Activated CD8-positive, alpha-beta memory T cell treated with anti-CD3 and anti-CD28 coated beads for 1 hour (primary cell): ENCODE measurements at places on chromosomes 7 and 10.

GRCh38 chr7:110841840-110842545 lies 248.9 kb upstream of the LRRN3 start:
- DNase-seq = no peak

DNA sequence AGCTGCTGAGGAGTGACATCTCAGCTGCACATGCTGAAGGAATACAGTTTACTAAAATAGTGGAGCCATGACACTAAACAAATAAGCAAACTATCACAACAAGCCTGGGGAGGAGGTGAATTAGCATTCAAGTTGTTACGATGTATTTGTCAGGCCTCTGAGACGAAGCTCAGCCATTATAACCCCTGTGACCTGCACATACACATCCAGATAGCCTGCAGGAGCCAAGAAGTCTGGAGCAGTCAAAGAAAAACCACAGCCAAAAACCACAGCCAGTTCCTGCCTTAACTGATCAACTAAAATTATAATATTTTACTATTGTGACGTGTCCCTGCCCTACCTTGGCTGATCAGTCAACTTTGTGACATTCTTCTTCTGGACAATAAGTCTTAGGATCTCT lies 68.6 kb downstream of the NSUN6 start:
- DNase-seq = no peak

DNA sequence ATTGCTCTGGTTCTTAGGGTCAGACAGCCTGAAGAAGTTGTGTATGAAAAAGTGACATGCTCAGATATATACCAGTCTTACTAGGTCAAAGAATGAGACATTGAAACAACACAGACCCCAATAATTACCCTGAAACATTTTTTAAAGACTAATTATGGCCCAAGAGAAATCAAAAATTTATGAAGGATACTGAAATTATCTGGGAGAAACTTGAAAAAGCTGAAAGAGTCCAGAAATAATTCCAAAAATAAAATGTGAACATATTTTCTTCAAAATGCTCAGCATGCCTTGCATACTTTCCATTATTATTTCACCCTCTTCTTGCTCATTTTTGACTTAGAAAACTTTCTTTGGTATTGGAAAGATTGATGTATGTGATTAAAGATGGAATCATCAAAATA lies 198.9 kb upstream of the CCDC6 start:
- no peak for DNase-seq

DNA sequence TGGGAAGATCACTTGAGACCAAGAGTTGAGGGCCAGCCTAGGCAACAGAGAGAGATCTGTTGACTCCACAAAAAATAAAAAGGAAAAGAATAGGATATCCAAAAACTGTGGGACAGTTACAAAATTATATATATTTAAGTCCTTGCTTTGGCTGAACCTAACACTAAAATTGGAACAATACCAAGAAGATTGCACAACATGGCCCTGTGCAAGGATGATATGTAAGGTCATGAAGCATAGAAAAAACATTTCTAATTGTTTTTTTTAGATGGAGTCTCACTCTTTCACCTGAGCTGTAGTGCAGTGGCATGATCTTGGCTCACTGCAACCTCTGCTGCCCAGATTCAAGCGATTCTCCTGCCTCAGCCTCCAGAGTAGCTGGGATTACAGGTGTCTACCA lies 139.0 kb downstream of the TPST1 start:
- no peak for DNase-seq

GRCh38 chr7:43799605-43800004 lies 41.1 kb downstream of the BLVRA start:
- DNase-seq = no peak

GRCh38 chr10:95268438-95268837 lies 22.4 kb downstream of the PDLIM1 start:
- DNase-seq = no peak

DNA sequence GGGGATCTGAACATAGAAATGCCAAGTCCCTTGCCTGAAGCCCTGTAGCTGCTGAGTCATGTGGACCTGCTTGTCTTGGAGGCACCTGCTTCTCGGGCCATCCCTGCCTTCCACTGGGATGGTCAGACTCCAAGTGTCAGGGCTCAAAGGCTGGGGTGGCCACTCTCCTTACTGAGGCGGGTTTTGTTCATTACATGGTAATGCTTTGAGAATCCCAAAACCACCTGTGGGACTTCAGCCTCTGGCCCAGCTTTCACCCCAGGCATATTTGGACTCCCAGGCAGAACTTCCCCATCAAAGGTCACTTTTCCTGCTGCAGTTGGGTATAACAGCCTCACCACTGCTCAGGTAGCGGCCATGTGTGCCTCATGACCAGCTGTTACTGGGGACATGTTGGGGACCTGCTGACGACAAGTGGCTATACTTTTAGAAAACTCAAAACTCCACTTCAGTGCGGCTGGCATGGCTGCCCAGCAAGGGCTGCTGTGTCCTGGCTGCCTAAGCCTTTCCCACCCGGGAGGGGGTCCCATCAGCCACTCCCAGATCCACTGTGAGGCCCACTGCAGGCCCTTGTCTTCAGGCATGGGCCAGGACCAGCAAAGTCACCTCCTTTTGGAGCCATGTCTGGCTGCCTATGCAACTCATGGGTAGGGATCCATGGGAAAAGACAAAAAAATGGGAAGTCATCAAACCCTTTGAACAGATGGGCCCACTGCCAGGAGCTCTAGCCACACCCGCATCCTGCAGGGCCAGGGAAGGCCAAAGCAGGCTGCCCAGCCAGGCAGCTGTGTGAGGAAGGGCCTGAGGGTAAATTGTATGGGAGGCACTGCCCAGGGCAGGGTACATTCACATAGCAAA lies 96.7 kb downstream of the ARHGAP22 start:
- no peak for DNase-seq

- DNase-seq = no peak
Measured at GRCh38 chr7:20440472-20441105, 109.9 kb downstream of the ITGB8 start.

DNA sequence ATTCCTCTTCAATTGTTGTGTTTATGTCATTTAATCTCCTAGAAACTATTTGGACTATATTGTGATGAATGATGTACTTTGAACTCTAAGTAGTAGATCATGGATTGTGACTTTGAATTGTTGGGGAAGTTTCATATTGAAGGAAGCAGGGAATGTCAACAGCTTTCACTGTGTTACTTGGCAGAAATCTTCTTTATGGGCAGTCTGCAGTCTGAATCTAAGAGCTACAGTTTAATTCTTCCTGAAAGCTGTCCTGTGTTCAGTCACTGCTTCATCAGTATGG lies 91.6 kb downstream of the PPP1R9A start:
- DNase-seq = no peak

DNA sequence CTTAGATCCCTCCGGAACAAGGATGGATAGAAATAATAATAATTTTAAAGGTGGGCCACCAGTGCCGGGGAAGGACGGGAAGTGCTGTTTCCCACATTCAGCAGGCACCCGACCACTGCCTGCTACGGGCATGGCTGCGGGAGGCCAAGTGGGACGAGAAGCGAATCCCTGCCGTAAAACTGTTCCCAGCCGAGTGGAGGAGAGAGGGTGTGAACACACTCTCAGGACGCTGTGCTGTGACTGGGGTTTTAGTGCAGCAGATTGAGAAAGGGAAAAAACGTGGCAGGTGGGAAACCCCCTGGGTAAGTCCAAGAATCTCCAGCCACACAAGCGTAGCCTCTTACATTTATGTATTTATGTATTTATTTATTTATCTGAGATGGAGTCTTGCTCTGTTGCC lies 158.8 kb downstream of the DNAJB6 start:
- no peak for DNase-seq

DNA sequence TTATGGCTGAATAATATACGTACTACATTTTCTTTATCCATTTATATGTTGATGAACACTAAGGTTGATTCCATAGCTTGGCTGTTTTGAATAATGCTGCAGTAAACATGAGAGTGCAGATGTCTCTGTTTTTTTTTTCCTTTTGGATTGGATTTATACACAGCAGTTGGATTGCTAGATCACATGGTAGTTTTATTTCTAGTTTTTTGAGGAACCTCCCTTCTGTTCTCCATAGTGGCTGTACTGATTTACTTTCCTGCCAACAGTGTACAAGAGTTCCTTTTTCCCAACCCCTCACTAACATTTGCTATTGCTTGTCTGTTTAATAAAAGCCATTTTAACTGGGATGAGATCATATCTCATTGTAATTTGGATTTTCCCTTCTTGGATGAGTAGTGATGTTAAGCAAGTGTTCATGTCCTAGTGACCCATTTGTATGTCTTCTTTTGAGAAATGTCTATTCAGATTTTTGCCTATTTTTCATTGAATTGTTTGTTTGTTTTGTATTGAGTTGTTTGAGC lies 36.0 kb downstream of the ABCA13 start:
- DNase-seq = no peak

DNA sequence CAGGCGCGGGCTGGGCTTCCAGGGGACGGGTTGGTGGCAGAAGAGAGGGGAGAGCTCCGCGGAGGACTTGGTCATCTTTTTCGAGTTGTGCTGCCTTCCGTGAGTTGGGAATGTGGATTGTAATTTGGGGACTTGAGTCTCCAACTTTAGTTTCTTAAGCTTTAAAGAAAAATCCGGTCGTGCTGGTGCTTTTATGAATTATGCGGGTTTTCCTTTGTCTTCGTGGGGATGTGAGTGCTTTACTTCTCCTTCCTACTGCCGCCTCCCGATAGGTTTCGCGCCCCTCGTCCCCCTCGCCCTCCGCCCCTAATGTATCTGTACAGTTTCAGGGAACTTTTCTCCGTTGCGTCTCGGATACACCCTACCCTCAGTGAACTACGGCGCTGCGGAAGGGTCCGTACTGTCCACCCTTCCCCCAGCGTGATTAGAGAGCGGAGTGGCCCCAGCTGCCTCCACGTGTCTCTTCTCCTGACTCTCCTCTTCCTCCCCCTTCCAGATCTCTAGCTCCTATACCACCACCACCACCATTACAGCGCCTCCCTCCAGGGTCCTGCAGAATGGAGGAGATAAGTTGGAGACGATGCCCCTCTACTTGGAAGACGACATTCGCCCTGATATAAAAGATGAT lies 649 bp downstream of the SCD start:
- no peak for DNase-seq
